ENCODE measurements at places on chromosomes 4 and X.

- DNase-seq, result no peak
- H3K4me3 ChIP-seq, result peak overlapping the region; percentile 92
- H3K36me3 ChIP-seq, result peaks cover 11% of the 10 kb centered on the region
- peak overlapping the region; percentile 92 for H3K27ac ChIP-seq
- H3K4me1 ChIP-seq, result peaks cover 24% of the 10 kb centered on the region
These were observed 787 bp upstream of the TET2 start for GRCh38 chr4:105145903-105146275.

DNA sequence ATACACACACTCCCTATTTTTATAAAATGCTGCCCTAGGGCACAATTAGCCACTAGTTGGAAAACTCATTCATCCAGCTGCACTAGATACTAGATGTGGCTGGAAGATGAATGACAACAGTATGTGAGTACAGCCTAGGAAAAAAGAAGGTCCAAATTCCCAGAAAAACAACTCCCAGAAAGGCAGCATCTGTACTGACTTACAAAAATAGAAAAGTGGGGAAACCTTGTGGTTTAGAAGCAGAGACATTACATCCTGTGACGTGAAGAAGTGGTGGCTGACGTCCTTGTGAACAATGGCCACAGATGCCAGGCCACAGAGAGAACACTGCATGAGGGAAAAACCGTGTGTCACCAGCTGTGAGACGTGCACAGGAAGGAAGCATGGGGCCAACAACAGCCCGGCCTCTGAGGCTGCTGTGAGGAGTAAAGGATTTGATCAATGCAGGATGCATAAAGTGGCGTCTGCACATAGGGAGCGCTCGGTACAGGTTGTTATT lies 81.2 kb downstream of the SPRY1 start:
- peak overlapping the region; percentile 65 for H3K4me3 ChIP-seq
- H3K27me3 ChIP-seq, result no peaks in the 10 kb centered on the region

DNA sequence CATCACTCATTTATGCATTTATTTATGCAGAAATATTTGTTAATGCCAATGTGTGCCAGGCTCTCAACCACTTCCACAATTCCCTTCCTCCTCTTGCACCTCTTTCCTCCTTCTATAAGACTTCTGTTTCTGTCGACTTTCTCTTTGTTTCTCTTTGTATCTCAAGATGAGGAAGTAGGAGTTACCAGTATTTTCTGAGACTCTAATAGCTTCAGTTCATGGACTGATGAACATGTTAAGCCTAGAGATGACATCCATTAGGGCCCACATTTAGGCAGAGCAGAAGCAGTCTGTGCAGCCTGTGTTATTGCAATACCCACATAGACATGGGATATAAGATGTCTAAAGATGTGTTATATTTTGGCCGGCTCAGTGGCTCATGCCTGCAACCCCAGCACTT lies 241.8 kb upstream of the SMIM31 start:
- DNase-seq, result no peak
- no peaks in the 10 kb centered on the region for H3K27me3 ChIP-seq
- no peaks in the 10 kb centered on the region for H3K4me1 ChIP-seq
- no peak overlapping the region for H3K4me3 ChIP-seq
- H3K27ac ChIP-seq, result no peak overlapping the region
- no peaks in the 10 kb centered on the region for H3K36me3 ChIP-seq

GRCh38 chr4:2795893-2796848 lies 3.3 kb downstream of the SH3BP2 start:
- H3K36me3 ChIP-seq, result no peaks in the 10 kb centered on the region
- DNase-seq, result peak; percentile 30
- peaks cover 30% of the 10 kb centered on the region for H3K4me1 ChIP-seq
- no peak overlapping the region for H3K4me3 ChIP-seq

GRCh38 chr4:173432430-173432829 lies 33.5 kb upstream of the SCRG1 start:
- no peak overlapping the region for H3K4me3 ChIP-seq
- peaks cover 7% of the 10 kb centered on the region for H3K36me3 ChIP-seq
- H3K27me3 ChIP-seq, result peaks cover 10% of the 10 kb centered on the region
- DNase-seq, result no peak
- H3K4me1 ChIP-seq, result peaks cover 5% of the 10 kb centered on the region

DNA sequence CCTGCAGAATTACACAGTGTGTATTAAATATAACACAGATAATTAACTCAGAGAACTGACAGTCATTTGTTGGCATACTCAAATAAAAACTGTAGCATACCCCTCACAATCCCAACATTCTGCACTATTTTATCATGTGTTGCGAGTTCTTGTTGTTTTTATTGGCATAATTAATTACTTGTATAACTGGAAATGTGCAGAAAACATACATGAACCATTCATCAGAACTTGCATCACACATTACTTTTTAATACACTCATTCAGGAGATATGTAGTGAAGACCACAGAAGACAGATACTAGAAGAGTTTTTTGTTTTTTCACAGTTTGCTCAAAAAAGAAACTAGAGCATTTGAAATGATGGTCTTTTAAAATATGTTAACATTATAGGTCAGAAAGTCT lies 74.6 kb upstream of the NEIL3 start:
- peaks cover 1% of the 10 kb centered on the region for H3K36me3 ChIP-seq
- no peak for DNase-seq
- no peaks in the 10 kb centered on the region for H3K27me3 ChIP-seq
- no peak overlapping the region for H3K4me3 ChIP-seq
- H3K4me1 ChIP-seq, result peaks cover 2% of the 10 kb centered on the region

DNA sequence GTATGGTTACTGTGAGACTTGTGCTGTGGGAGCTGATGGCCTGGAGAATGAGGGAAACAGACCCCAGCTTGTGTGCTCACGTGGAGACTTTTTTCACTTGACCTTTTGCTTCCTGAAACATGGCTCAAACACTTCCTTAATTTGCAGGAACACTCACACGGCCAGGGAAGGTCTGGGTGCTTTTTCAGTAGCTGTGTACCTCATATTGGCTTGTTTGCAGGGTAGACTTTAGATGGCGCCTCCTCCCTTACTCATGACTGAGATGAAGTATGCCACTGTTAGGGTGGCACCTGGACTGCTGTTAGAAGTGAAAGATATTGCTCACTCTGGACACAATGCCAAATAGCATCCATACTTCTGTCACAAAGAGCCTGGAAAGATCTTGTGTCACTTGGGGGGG lies 75.7 kb upstream of the WDR1 start:
- no peak for DNase-seq
- peaks cover 11% of the 10 kb centered on the region for H3K27me3 ChIP-seq
- H3K4me1 ChIP-seq, result no peaks in the 10 kb centered on the region
- no peak overlapping the region for H3K4me3 ChIP-seq

- peaks cover 57% of the 10 kb centered on the region for H3K36me3 ChIP-seq
- no peak overlapping the region for H3K27ac ChIP-seq
- no peak for DNase-seq
- no peaks in the 10 kb centered on the region for H3K27me3 ChIP-seq
- no peak overlapping the region for H3K4me3 ChIP-seq
- H3K4me1 ChIP-seq, result no peaks in the 10 kb centered on the region
These were observed 22.5 kb downstream of the PPA2 start for GRCh38 chr4:105451346-105451745.
